ENCODE measurements at places on chromosomes 7 and 10.

GRCh38 chr7:72445075-72445474 is 32.9 kb upstream of the CALN1 start:
- no peak for DNase-seq

DNA sequence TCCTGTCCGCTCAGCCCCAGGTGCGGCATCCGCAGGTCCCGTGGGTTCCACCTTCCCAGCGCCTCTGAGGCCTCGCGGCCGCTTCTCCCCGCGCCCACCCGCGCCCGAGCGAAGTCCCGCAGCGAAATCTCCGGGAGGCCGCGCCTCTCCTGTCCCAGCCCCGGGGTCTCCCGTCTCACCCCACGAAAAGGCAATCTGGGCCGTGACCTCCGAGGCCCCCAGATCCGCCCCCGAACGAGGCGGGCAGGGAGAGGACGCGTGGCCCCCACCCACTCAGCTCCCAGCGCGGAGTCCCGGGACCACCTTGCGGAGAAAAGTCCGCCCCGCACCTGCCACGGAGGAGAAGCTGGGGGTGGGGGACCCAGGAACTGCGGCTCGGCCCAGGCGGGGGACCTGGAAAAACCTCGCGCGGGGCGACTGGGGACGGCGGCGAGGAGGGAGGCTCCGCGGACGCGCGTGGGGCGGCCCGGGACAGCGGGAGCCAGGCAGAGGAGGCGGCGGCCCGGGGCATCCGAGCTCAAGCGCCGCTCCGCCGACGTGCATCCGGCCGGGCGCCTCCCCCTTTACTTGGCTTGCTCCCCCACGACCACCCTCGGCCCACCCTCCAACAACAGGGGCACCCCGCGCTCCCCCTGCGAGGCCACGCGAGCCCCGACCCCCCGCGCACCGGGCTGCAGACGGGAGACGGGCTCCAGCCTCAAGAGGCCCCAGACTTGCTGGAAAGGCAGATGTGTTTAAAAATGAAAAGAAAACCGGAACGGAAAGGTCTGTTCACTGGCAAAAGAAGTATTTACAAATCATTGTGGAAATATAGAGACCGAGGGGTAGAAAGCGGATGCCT is 33.0 kb upstream of the RNF32 start:
- DNase-seq, result no peak

DNA sequence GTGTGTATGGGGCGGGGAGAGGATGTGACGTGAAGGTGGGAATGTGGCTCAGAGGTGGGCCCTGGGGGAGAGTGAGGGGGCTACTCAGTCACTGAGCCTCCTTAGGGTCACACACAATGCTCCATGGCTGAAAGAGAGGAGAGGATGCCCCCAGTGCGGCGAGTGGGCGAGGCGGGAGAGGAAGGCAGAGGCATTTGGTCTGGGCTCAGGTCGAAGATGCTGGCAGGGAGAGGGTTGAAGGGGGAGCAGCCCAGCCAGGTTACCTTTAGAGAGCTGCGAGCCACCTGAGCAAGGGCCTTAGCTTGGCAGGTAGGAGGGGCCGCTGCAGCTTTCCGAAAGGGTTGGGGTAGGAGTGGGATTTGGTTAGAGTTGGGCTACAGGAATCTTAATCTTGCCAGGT is 4.7 kb upstream of the LOXL4 start:
- DNase-seq, result no peak

GRCh38 chr7:102216573-102217314 is 69.9 kb upstream of the SH2B2 start:
- DNase-seq, result no peak

GRCh38 chr10:86782701-86783418 is 26.4 kb downstream of the BMPR1A start:
- no peak for DNase-seq

- DNase-seq, result no peak
These were observed 487.2 kb downstream of the RPS24 start for GRCh38 chr10:78520737-78521430.

GRCh38 chr7:82810558-82811259 is 352.0 kb downstream of the PCLO start:
- no peak for DNase-seq

DNA sequence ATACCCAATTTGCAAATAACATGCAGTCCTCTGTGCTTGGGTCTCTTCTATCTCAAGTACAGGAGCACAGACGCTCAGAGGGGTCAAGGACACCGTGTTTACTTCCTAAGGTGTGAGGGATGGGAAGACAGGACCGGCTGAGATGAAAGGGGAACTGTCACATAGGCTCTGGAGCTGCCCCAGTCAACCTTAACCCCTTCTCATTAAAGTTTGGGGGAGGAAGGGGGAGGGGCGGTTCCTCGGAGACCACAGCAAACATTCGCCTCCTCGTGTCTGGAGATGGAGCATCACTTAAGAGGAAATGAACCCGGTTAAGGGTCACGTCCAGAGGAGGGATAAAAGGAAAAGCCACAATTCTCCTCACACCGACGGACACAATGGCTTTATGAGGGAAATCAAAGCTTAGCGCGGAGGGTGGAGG is 1.1 kb downstream of the SH3PXD2A start:
- no peak for DNase-seq

GRCh38 chr10:58963723-58964124 is 212.7 kb upstream of the PHYHIPL start:
- DNase-seq, result no peak

- DNase-seq, result no peak
These were observed 57.0 kb upstream of the C10orf120 start for GRCh38 chr10:122756656-122757055.

GRCh38 chr7:105014693-105015389 is 836 bp downstream of the KMT2E start:
- peak; percentile 21 for DNase-seq

DNA sequence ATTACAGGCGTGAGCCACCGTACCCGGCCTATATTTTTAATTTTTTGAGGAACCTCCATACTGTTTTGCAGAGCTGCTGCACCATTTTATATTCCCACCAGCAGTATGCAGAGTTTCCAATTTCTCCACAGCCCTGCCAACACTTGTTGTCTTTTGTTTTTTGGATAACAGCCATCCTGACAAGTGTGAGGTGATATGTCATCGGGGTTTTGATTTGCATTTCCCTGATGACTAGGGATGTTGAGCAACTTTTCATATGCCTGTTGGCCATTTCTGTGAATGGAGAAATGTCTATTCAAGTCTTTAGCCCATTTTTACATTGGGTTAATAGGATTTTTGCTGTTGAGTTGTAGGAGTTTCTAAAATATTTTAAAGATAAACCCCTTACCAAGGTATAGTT is 22.2 kb downstream of the ENTPD7 start:
- no peak for DNase-seq

DNA sequence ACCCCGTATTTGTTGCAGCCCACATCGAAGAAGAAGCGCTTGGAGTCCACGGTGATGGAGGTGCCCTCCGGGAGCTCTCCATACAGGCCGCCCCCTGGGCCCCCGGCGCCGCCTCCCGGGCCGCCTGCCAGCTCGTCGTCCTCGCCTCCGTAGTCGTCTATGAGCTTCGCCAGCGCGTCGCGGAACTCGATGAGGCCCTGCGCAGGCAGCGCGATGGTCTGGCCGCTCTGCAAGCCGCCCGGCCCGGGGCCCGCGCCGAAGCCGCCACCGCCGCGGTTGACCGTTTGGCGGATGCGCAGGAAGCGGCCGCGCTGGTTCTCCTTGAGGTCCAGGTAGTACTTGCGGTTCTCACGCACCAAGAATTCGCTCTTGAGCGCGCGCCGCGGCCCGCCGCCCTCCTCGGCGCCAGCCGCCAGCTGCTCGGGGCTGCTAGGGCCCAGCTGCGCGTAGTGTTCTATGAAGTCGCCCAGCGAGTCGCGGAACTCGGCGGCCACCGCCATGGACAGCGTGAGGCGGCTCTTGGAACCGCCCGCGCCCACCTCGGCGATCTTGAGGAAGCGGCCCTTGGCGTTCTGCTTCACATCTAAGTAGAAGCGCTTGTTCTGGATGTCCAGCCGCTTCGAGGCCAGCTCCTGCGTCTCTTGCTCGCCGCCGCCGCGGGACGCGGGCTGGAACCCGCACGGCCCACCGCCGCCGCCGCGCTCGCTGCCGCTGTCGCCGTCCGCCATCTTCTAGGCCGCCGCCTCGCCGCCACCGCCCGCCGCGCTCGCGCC is 523 bp downstream of the PURB start:
- DNase-seq, result peak; percentile 33

DNA sequence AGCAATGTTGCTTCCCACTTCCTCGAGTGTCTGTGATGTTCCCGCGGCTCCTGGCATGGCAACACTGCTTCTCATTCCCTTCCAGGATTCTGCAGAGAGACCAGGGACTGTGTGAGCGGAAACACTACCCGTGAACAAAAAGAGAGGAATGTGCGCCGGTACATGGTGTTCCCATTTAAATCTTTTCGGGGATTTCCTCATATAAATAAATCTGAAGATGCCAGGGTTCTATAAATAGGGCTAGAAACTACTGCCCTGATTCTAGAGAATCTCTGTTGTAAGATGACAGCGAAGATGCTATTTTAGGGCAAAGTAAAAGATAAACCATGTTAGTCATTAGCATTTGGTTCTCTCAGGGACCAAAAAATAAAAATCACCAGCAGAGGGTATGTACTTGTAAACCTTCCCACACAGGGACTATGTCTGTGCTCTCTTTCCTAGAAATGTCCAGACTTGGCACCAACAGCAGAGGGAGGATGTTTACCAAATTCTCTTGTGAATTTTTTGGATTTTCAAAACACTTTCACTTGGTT is 92.2 kb upstream of the DDC start:
- DNase-seq, result no peak

GRCh38 chr10:65570143-65571010 is 1355.5 kb upstream of the LRRTM3 start:
- DNase-seq, result no peak

DNA sequence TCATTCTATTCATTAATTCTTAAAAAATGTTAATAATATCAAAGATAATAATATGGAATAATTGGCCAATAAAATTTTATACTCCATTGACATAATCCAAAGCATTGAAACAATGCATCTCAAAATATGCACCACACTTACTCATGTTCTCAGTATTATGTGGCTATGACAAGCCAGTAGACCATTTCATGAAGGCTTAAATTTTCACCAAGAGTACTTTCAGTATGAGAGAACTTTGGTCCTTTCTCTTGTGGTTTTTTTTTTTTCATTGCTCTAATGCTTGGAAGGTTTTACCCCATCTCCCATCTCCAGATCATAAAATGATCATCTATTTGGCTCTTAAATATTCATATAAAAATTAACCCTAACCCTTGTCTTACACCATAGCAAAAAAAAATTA is 45.5 kb upstream of the TMEM140 start:
- DNase-seq, result no peak

DNA sequence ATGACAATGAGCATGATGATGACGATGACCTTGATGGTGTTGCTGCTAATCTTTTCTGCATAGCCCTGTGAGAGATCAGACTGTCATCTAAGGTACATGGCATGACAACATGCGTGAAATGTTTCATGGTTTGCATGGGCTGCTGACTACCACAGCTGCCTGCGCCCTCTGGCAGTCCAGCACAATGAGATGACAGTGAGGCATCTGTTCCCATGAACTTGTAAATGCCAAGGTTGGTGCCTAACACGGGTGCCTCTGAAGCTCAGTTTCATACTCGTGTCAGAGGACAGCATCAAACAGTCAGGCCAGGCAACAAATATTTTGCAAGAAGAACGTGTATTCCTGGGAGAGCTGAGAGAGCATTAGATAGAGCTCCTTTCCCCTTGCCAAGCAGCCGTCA is 122.0 kb upstream of the PRKCQ start:
- no peak for DNase-seq

DNA sequence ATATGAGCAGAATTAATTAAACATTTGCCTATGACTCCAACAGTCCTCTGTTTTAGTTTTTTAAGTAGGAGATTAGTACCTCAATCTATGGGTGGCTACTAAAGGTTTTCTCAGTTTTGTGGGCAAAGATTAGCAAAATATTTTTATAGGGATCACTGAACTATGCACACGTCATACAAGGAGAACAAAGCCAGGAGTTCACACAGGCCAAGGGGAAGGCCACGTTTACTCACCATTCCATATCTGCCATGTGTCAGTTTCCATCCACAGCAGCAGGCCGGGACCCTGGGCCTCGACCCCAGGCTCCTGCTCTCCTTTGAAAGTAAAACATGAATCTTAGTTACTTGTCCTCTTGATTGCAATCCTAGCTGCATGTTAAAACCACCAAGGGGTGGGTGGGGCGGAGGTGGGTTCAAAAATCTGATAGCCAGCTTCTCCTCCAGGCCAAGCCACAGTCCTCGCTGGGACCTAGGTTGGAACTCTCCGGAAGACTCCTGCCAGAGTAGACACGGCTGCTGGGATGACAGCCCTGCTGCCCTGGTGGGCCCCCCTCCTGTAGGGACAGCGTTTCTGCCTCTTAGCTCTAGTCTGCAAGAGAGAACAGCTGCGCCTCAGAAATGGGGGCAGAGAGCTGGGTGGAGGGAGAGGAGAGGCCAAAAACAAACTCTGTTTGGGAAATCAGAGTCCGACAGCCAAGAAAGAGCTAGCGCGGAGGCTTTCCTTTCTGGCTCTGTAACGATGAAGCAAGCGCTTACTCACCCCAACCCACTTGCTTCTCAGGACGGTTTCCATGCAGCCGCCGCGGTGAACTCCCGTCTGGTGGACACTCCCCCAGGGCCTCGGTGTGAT is 35.6 kb downstream of the PITRM1 start:
- DNase-seq, result no peak

- DNase-seq, result no peak
These were observed 53.7 kb upstream of the DUSP5 start for GRCh38 chr10:110444004-110444337.

DNA sequence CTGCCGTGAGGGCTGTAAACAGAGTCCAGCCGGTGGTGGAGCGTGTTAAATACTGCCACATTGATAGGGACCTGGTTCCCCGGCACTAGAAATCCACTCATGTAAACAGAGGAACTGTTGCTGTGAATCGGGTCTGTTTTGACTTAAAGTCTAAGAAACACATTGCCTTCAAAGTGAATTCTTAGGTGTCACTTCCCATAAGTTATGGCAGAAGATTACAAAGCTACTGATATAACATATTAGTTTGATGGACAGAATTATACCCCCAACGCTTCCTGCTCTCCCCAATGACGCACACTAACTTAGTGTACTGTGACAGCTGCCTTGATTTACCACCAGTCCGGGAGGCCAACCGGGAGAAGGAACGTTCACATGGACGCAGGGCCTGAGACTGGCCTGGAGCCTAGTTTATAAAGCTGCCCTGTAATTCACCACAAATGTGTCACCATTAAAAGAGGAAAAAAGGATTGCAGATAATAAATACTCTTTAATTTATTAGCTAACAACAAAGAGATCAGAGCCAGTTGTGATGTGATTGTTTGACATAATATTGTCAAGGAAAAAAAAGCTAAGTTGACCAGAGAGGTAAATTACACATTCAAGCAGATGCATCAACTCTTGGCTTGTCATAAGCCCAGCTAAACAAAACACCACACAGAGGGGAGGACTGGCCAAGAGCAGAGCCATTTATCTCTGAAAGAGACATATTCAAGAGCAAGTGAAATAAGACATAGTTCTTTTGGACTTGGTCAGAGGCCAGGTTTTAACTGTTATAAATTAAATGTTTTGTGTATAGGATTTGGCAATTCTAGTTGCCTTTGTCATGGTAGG is 820.6 kb downstream of the LRMDA start:
- no peak for DNase-seq

- no peak for DNase-seq
These were observed 30.7 kb downstream of the ELFN1 start for GRCh38 chr7:1700536-1701333.
